ENCODE measurements at places on chromosomes 1 and 21.

- no peak for DNase-seq
These were observed 118.0 kb downstream of the CASZ1 start for GRCh38 chr1:10678402-10678801.

DNA sequence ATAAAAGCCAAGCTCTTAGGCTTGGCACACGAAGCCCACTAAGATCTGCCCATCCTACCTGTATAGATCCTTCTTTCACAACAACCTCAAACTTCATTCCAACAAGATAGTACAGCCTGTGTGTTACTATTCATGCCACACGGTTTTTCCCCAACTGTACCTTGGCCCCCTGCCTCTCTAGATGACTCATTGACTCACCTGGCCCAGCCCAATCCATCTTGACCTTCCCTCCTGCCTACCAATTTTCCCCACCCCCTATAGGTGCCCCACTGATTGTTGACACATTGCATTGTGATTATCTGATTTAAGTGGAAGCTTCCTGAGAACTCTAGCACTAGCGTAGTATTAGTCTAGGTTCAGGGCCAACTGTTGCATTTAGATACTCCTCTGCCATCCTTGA, 2.0 kb upstream of the CD101 start:
- no peak for DNase-seq

- DNase-seq, result no peak
These were observed 28.1 kb upstream of the TXLNA start for GRCh38 chr1:32151319-32151787.

DNA sequence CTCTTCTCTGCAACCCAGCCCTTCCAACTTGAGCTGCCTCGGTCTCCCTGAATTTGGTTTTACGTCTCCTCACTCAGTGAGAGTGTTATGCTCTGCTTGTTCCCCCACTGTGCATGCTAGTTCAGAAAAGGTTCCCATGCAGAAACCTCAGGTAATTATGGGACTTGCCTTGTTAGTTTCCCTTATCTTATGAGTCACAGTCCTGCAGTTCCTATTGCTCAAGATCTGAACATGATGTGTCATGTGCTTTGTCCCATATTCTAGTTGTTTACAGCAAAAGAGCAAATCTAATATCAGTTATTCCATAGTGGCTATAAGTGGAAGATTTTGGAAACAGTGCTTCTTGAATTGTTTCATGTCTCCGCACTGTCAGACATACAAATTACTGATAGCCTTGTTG, 74.4 kb downstream of the DUSP10 start:
- DNase-seq, result no peak

DNA sequence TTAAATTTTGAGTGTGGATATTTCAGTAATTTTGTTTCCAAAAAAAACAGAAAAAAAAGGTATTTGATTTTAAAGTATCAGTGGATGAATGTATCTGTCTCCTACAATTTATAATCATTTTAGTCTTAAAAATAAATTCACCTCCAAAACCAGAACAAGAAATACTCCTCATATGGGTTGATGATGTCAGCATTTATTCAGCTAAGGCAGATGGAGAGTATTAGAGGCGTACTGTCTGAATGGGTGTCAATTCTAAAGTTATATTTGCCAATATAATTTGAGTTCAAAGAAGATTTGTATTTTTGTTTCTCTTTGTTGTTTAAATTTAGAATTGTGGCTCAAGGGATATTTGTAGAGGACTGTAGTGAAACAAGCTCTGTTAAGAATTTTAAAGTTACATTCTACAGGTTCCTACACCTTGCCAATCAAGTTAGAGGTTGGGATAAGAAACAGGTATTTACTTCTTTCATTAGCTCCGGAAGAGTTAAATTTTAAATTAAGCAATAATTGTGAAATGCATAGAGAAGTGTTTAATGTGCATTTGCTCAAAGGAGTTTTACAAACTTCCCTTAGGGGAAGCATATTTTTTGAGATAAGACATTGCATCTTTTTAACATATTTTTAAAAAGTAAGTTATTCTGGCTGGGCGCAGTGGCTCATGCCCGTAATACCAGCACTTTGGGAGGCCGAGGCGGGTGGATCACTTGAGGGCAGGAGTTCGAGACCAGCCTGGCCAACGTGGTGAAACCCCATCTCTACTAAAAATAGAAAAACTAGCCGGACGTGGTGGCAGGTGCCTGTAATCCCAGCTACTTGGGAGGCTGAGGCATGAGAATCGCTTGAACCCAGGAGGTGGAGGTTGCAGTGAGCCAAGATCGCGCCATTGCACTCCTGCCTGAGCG, 1.2 kb downstream of the PLA2G4A start:
- DNase-seq, result no peak

DNA sequence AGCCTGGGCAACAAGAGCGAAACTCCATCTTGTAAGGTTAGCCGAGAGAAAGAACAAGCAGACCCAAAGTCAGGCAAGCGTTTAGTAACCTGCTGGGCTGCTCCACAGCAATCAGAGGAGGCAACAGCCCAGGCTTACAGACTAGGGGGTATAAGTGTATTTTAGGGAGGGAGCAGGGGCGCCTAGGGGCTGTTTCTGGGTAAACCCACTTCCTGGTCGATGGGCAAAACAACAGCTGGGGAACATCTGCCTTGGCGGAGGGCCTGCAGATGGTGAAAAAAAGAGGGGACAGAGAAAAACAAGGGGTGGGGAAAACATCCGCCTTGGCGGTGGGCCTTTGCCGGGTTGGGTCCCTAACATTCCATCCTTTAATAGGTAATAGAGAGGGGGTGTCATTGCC, 5.2 kb downstream of the TAS1R1 start:
- no peak for DNase-seq

DNA sequence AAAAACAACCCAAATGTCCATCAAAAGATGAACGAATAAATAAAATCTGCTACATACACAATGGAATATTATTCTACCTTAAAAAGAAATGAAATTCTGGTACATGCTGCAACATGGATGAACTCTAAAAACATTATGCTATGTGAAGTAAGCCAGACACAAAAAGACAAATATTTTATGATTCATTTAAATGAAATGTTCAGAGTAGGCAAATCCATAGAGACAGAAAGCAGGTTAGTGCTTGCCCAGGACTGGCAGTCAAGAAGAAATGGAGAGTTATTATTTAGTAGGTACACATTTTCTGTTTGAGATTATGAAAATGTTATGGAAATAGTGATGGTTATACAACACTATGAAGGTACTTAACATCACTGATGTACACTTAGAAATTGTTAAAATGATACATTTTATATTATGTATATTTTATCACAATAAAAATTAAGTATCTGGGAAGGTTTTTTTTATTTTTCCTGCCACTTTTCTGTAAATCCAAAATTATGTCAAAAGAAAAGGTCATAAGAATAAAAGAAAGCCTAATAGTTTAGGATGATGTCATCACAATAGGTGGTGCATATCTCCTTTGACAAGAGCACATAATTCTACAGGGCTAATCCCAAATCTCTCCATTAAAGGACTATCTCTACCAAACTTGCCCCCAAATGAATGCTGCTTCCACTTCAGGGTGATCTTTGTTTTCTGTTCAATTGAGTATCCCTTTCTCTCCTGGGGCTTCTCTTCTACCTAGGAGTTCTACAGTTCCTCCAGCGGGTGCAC, 40.2 kb upstream of the FCER1A start:
- DNase-seq, result no peak

DNA sequence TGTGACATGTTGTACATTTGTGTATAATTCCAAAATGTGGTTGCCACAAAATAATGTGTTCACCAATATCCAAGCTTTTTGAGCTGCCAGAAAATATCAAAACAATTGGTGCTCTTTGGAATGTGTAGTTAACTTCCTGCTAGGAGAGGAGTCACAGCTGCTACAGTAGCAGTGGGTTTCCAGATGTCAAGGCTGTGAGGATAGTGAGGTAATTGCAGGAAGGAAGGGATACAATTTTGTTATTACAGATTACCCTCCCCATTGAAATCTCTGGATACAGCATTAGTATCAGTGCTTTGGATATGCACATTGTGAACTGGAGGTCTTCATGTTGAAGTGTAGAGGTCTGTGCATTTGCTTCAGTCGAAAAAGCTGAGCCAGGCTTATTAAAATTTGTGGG, 253.2 kb downstream of the PTPRC start:
- DNase-seq, result no peak

GRCh38 chr1:110465038-110465813, 14.3 kb downstream of the PROK1 start:
- DNase-seq, result no peak

DNA sequence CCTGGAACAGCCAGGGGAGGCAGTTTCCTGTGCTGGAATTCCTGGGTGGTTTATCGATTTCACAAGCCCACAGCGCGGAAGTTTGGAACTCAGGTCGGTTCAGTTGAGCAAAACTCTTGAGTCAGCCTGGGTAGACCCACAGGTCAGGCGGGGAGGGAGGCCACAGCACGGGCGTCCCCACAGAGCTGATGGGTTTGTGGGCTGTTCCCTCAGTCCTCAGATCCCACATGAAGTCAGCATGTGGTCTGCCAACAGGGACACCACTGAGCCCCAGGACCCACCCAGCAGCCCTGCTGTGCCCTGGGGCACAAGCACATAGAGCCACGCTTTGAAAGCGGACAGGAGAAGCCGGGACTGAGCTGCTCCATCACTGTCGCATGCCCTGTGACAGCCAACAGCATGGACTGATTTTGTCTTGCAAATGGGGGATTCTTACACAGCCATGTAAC, 17.4 kb downstream of the BMP8A start:
- no peak for DNase-seq

- no peak for DNase-seq
These were observed 45.0 kb downstream of the APP start for GRCh38 chr21:26125433-26126167.

DNA sequence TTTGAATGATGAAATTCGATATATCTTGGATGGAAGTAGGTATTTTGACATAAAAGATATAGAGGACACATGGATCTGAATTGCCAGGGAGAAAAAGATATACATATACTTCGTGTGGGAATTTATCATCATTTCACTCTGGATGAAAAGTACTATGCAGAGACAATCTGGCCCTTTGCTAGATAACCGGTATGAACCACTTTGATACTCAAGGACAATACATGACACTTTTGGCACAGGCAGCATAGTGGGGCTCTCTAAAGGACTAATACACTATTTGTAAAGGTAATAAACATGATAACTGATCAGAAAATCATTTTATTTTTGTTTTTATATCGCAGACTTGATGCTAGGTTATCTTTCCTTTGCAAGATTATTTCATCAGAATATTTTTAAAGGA, 24.2 kb downstream of the JAK1 start:
- DNase-seq, result no peak

DNA sequence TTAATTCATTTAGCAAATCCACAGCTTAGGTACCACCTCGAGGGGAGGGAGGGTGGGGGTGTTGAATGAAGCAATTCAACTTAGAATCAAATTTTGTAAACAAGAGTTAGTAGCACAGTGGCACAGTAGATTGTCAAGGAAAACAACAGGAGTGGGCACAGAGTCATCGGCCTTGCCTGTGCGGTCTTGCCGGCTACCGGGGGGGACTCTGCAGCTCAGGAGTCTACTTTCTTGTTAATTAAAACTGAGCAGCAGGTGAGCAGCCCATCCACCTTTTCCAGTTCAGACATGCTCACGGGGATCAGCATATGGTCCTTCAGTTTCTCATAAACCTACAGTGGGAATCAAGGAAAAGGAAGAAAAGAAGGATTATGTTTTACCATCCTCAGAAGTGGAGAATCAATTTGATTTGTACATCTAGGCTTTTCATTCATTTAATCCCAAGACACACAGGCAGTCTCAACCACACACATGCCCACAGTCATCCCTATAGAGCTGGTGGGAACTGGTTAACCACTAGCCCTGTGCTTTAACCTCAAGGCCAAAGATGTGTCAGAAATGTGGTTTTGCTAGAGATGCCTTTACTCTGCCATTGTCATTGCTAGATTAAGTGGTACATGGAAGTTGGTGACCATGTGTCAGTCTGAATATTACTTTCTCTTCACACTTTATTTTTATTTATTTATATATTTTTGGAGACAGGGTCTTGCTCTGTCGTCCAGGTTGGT, 45.0 kb upstream of the BCL10 start:
- no peak for DNase-seq

DNA sequence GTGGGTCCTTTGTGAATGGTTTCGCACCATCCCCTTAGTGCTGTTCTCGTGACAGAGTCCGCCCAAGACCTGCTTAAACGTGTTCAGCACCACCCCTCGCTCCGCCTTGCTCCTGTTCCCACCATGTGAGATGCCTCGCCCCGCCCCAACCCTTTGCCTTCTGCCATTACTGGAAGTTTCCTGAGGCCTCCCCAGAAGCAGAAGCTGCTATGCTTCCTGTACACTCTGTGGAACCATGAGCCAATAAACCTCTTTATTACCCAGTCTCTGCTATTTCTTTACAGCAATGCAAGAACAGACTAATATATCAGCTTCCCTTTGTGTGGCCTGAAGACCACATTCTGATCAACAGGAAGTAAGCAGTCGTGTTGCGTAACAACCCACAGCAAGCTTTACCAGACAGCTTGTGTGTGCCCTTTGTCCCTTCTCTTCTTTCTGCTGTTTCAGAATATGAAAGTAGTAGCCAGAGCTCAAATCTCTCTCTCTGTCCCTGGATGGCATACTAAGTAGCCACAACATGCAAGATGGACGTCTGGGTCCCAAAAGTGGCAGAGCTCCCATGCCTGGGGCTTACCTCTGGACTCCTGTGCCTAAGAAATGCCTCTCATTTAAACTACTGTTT, 14.1 kb downstream of the HENMT1 start:
- no peak for DNase-seq

- no peak for DNase-seq
These were observed 21.4 kb downstream of the NEK2 start for GRCh38 chr1:211653959-211654496.

DNA sequence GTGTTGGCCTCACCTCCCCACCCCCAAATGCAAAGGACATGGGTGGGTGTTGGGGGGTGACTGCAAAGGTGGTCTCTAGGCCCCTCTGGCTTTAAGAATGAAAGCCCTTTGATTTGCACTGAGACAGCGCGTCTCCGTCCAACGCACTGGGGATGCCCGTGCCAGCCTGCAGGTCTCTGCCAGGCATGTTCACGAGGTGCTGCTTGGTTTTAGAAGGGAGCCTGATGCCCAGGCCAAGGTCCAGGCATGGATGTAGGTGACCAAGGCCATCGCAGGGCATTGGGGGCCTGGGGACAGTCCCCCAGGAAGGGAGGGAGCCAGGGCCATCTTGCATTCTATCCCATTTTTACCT, 363.6 kb upstream of the VAMP3 start:
- no peak for DNase-seq

DNA sequence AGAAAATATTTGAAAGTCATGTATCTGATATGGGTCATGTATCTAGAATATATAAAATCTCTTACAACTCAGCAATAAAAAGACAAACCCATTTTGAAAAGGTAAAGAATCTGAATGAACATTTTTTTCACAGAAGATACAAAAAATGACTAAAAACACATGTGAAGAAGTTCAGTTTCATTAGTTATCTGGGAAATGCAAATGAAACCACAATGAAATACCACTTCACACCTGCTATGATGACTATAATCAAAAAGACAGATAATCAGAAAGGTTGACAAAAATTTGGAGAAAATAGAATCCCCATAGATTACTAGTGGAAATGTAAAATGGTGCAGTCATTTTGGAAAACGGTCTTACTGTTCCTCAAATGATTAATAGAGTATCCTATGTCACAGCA, 631.0 kb downstream of the MRPL39 start:
- no peak for DNase-seq

GRCh38 chr1:36248250-36248894, 24.1 kb downstream of the THRAP3 start:
- no peak for DNase-seq

Data from GM12864 (cell line).